Vagina (tissue), 2 donors: ENCODE measurements at places on chromosomes 13 and 19. TPM values are rescaled to one million over a fixed set of nuclear protein-coding genes. Genes with fewer than 3 reads are reported as not detected.

MAB21L1 gene
- total RNA-seq, result 0.74 TPM

VSTM2B gene
- total RNA-seq, result 0.98 TPM

GAPDHS gene
- total RNA-seq, result not detected

ACER1 gene
- not detected for total RNA-seq

FCGBP gene
- 31.7 TPM for total RNA-seq

SPATA13 gene
- 20.1 TPM for total RNA-seq

GJB2 gene
- 217 TPM for total RNA-seq

ZNF557 gene
- total RNA-seq, result 10.1 TPM

CGB7 gene
- total RNA-seq, result 0.98 TPM

LRCH1 gene
- 21.4 TPM for total RNA-seq

GIPR gene
- 3.4 TPM for total RNA-seq

PTPRS gene
- 295 TPM for total RNA-seq

ZNF333 gene
- total RNA-seq, result 19.9 TPM

PCDH20 gene
- total RNA-seq, result 0.98 TPM

EPS8L1 gene
- total RNA-seq, result 180 TPM

JAK3 gene
- total RNA-seq, result 10.8 TPM

FFAR2 gene
- total RNA-seq, result not detected

APOC4 gene
- not detected for total RNA-seq

SHISA7 gene
- 0.25 TPM for total RNA-seq

ZNF30 gene
- total RNA-seq, result 2.5 TPM

IGFL3 gene
- total RNA-seq, result not detected

IL17D gene
- total RNA-seq, result 3.7 TPM

IFNL1 gene
- total RNA-seq, result not detected

POU4F1 gene
- not detected for total RNA-seq

SLC10A2 gene
- total RNA-seq, result not detected

HNRNPA1L2 gene
- 3.2 TPM for total RNA-seq

MTUS2 gene
- 0.74 TPM for total RNA-seq

CARS2 gene
- total RNA-seq, result 65.1 TPM

KIR2DL3 gene
- total RNA-seq, result not detected

ZNF578 gene
- total RNA-seq, result 2.5 TPM

PALM3 gene
- 0.98 TPM for total RNA-seq

TFDP1 gene
- 40.0 TPM for total RNA-seq

ZNF765 gene
- 10.6 TPM for total RNA-seq

AMER2 gene
- total RNA-seq, result not detected
